Fibroblast of skin of left quadriceps (primary cell): ENCODE measurements at places on chromosomes 5 and 9.

DNA sequence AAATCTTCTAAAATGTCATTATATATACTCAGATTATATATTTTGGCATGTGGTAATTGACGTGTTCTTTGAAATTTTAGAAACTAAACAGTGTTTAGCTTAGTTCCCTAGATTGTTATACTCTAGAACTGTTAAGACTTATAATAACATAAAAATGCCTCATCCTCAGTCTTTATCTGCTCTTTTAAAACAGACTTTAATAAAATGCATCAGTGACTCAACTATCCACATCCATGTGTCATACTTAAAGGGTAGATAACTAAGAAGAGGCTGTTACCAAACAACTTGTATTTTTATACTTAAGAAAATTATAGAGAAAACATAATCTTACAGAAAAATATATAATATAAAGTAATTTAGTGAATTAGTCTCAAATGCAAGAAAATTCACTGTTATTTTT, 15.2 kb downstream of the NFIL3 start:
- DNase-seq: no peak

DNA sequence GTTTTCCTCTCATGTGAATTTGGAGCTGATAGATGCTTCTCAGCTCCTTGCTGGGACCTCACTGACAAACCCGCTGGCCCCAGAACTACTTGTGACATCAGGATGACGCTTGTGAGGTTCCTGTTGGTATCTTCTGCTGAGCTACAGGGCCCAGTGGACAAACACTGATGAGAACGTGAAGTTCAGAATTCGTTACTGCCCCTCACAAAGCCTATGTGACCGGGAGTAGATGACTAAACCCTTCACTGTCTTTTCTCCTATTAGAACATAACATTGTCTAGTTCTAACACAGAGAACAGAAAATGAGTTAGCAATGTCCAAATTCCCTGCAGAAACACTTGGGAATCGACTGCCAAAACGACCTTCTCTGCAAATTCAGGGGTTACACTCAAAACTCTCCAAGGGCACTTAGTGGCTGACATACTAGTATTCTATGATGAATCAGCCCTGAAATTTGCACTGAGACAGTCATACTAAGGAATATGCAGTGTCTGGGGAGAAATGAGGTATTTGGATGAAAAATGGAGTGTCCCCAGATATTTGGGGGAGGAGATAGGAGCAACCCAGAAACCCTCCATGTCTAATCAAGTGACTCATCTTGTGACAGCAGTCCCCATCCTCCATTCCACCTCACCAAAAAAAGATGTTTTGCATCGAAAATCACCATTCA, 143.2 kb upstream of the TRIM32 start:
- DNase-seq: peak; percentile 64

DNA sequence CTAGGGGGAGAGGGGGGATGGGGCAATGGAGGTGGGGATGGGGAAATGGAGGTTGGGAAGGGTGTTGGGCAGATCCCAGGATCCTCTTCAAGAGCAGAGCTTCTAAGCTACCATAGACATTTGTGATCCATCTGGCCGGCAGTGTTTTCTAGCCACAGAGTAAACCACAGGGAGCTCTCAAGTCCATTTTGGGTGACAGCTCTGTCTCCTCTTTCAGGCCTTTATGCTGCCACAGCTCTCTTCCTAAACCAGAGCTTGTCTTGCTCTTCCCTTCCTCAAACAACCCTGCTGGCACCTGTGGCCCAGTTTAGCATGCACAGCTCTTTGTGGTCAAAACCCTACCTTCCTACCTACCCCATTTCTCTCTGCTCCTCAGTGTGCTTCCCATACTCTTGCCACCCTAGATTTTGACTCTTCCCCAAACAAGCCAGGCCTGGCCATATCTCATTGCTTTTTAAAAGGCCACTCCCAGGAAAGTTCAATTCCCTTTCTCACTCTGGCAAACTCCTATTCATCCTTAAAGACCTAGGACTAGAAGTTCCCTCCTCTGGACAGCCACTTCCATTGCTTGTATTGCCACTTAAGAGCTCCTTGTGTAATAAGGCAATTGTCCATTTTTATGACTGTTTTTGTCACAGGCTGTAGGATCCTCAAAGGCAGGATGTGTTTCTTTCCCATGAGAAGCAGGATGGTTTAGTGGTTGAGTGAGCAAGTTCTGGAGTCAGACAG, 84.3 kb upstream of the PANK3 start:
- DNase-seq: no peak

- no peak for DNase-seq
Measured at GRCh38 chr5:33041586-33041985, 330.5 kb downstream of the NPR3 start.

DNA sequence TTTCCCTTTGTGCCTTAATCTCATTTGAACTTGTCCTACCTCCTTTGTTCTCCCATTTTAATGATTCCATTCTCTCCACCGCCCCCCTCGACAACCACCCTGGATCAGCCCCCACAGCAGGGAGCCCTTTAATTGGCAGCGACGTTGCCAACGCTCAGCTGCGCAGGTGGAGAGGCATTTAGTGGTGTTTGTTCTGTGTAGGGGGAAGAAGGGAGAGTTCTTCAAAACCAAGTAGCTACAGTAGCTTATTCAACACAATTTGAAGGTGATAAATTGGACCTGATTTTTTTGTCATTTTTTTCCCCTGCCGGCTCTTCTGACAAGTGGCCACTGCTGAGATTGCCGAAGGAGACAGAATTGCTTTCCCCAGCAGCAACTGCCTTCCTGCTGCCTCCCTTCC, 499.1 kb downstream of the CDK5RAP2 start:
- DNase-seq: no peak

DNA sequence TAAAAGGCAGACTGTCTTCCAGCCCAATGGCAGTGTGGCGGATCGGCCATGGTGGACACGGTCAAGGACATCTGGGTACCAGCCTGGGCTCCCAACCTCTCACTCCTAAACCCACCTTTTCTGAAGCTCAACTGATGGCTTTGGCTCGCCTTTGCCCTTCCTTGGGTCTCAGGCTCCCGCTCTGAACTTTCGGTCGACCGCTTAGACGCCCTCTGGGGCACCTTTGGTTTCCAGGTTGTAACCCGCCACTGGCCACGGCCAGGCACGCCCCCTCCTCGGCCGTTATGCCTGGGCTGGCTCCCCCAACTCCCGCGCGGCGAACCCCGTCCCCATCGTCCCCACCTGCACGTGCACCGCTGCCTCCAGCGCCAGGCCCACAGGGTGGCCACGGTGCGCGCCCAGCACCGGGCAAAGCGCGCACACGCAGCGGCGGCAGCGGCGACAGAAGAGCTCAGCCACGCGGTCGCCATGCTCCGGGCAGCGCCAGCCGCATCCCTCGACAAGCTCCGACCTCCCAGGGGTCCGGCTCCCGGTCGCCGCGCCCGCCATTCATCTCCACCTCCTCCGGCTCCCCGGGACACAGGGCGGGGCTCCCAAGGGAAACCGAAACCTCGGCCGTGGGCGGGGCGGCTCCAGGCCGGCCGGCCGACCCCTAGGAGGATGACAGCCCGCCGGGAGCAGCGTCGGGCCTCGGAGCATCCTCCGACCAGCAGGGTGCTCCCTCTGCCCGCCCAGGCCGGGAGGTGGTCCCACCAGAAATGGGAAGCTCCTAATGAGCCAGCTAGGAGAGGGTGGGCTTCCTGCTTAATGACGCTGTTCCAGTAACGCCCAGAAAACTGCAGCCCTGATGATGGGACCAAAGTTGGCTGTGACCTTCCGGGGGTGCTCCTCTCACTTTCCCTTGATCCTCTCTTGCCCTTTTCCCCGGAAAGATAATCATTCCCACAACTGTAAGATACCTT, at the start of gene TRIM14:
Gene TRIM14, minus strand, starts transcription at position 583 of the 962 bp plus-strand sequence. Its CDS starts 34 bp downstream, at position 549.
- DNase-seq: peak; percentile 20

DNA sequence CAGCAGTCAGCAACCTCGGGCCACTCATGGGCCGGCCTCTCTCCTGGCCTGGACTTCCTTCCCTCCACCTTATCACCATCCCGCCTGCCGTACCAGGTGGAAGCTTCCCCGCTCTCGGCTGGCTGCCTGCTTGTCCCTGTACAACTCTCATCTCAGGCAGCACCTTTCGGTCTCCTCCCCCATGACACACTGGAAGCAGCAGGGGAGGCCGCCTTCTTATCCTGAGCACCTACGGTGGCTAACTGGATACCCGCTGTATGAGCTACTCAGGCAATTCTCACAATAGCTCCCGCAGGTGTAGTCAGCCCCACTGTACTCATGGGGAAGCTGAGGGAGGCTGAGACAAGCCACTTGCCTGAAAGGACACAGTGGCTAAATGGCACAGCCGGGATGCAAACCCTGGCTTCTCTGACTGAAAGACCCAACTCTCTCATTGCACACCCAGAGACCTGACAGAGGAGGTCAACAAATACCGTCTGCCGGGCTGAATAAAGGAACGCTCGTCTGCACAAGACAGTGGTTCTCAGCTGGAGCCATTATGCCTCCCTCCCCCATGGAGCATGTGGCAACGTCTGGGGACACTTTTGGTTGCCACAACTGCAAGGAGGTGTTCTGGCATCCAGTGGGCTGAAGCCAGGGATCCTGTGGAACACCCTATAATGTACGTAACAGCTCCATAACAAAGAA, 9.6 kb downstream of the STK10 start:
- no peak for DNase-seq

- no peak for DNase-seq
Measured at GRCh38 chr5:159547466-159548195, 217.3 kb upstream of the IL12B start.

- no peak for DNase-seq
Measured at GRCh38 chr5:59789197-59789596, 104.3 kb downstream of the PDE4D start.

- no peak for DNase-seq
Measured at GRCh38 chr5:96530901-96531300, 97.9 kb upstream of the PCSK1 start.

- DNase-seq: no peak
Measured at GRCh38 chr5:113380807-113381326, 53.9 kb downstream of the TSSK1B start.

DNA sequence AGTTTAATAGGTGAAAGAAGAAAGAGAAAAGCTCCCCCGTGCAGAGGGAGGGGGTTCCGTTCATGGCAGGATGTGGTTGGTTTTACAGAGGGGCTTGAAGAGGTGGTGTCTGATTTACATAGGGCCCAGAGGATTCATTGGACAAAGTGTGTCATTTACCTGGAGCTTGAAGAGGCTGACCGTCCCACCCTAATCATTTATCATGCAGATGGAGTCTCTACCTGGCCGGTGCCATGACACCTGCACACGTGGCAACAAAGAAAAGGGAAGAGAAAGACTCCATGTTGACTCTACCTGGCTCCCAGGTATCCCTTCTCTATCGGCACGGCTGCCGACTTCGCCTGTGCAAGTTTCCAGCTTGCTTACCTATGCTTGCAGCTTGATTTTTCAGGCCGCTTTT, 35.3 kb upstream of the PRRC2B start:
- no peak for DNase-seq

- DNase-seq: no peak
Measured at GRCh38 chr9:123727332-123727731, 202.6 kb downstream of the DENND1A start.

GRCh38 chr5:88778736-88779135, 104.2 kb downstream of the MEF2C start:
- no peak for DNase-seq

DNA sequence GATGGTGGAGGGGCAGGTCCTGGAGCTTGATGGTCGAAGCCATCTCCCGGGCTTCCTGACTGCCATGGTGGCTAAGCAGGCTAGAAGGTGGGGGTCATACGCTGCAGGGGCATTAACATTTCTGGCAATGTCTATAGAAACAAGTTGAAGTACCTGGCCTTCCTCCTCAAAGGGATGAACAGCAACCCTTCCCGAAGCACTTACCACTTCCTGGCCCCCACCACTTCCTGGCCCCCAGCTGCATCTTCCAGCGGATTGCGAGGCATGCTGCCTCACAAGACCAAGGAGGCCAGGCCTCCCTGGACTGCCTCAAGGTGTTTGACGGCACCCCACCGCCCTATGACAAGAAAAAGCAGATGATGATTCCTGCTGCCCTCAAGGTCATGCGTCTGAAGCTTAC, 97.0 kb upstream of the MOCS2 start:
- no peak for DNase-seq

DNA sequence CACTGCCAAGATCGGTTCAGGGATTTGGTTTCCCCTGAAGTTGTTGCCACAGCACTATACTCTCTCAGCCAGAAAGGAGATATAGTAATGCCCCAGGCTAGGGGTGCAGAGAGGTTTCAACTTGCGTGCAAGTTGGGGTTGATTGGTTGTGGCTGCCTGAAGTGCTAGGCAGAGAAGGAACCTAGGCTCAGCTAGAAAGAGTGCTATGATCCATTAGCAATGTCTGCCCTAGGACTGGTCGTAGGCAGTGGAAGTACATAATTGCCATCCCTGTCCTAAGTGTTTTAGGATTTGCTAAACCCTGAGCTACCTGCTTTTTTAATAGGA, 136.6 kb upstream of the SMIM23 start:
- no peak for DNase-seq

GRCh38 chr5:134509308-134510040, 16.0 kb upstream of the JADE2 start:
- no peak for DNase-seq

GRCh38 chr9:86600291-86600690, 246.1 kb upstream of the TUT7 start:
- peak; percentile 53 for DNase-seq

DNA sequence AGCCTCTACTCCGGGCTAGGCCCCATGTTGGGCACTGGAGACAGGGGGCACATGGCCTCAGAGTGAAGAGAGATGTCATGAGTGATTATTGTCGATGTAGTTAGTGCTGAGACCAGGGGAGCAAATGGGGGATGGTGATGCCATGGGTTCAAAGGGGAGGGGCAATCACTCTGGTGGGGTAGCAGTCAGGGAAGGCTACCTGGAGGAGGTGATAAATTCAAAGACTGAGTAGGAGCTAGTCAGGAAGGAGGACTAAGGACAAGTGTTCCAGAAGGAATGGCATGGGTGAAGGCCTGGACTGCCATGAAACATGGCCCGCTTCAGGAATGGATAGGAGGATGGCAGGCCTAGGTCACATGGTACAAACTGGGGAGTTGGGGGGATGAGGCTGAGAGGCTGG, 41.6 kb downstream of the C9orf50 start:
- DNase-seq: no peak

GRCh38 chr5:157594257-157594656, 18.7 kb upstream of the ADAM19 start:
- DNase-seq: no peak

GRCh38 chr9:91564081-91564670, 140.5 kb upstream of the NFIL3 start:
- DNase-seq: no peak

- peak; percentile 15 for DNase-seq
Measured at GRCh38 chr5:60382716-60383115, 317.2 kb downstream of the DEPDC1B start.

GRCh38 chr5:118529361-118530144, 458.8 kb downstream of the DTWD2 start:
- DNase-seq: no peak

- DNase-seq: no peak
Measured at GRCh38 chr9:38296807-38297206, 95.7 kb upstream of the ALDH1B1 start.

GRCh38 chr9:35579130-35579529, 25.9 kb upstream of the TESK1 start:
- no peak for DNase-seq

- DNase-seq: no peak
Measured at GRCh38 chr5:31120642-31120948, 72.9 kb upstream of the CDH6 start.

GRCh38 chr5:136382071-136382470, 16.7 kb upstream of the TRPC7 start:
- DNase-seq: no peak

- DNase-seq: no peak
Measured at GRCh38 chr9:104858271-104858670, 69.7 kb downstream of the ABCA1 start.
